ENCODE measurements at places on chromosomes 13 and 19.

GRCh38 chr13:34506796-34507195 is 435.3 kb upstream of the NBEA start:
- no peak for DNase-seq

DNA sequence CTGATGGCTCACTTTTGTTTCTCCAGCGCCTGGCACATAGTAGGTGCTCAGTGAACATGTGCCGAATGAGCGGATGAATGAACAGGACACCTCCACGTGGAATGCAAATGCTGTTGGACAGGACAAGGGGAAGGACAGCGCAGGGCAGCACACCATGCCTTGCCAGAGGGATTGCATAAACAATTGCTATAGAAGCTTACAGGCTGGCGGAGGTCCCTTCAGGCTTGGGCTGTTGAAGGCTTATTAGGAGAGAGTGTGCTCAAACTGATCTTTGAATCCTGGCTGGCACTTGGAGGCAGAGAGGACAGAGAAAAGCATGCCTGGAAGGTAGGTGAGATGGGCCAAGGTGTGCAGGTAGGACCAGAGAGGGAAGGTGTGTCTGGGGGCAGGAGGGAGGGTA is 35.9 kb upstream of the ZNF536 start:
- DNase-seq = no peak

DNA sequence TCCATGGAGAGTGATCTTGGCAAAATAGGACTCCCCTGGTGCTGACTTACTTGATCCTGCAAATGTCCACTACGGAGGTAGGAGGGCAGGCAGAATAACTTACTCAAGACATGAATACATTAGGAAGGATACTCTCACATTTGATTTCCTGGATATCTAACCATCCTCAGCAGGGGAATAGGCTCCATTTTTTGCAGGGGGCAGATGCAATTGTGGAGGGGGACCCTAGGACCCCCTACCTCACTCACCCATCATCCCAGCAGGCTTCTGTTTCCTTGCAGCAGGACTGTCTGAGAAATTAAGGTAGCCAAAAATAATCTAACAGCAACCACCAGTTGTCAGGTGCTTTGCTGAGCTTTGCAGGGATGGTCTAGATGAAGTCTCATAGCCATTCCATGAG is 482.0 kb downstream of the ZNF536 start:
- DNase-seq = no peak

DNA sequence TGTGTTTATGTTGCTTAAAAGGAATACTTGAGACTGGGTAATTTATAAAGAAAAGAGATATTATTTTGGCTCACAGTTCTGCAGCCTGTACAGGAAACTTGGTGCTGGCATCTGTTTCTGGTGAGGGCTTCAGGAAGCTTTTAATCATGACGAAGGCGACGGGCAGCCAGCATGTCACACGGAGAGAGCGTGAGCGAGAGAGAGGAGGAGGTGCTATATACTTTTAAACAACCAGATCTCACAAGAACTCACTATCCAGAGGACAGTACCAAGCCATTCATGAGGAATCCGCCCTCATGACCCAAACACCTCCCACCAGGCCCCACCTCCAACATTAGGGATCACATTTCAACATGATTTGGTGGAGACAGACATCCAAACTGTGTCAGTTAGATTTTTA is 163.4 kb upstream of the TSC22D1 start:
- DNase-seq = no peak

- no peak for DNase-seq
Observed at GRCh38 chr13:103618151-103618550, 551.9 kb upstream of the SLC10A2 start.

DNA sequence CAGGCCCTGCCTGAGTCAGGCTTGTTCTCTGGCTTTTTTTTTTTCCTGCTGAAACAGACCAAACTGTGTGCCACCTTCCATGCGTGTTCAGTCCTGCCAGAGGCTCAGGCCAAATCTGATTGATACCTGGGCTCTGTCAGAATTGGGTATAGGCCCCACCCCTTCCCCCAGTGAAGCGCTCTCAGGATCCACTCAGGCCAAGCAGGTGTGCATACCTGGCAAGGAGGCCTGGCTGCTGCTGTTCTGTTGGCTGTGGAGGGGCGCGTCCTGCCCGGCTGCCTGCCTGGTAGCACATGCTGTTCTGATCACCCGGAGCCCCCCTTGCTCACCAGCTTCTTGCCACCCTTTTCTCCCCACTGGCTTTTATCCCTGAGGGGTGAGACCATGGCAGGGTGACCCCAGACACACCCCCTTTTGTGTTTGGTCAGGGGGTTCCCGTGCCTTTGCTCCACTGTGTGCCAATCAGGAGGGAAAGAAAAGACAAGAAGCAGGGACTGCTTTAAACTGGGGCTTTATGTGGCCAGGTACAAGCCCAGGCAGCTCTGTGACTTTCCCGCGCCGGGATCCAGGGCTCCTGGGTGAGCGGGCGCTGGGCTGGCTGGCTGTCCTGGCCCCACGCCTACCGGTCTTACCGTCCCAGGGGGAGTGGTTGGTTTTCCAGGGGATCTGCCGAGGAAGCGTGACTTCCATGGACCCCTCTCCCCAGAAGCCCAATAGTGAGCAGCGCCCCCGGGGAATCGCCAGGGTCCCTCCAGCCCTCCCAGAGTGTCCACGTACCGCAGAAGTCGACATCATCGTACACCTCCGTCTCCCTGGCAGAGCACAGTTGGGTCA is 12.7 kb downstream of the PRAM1 start:
- no peak for DNase-seq

GRCh38 chr13:98467263-98467985 is 109.5 kb downstream of the STK24 start:
- DNase-seq = no peak

DNA sequence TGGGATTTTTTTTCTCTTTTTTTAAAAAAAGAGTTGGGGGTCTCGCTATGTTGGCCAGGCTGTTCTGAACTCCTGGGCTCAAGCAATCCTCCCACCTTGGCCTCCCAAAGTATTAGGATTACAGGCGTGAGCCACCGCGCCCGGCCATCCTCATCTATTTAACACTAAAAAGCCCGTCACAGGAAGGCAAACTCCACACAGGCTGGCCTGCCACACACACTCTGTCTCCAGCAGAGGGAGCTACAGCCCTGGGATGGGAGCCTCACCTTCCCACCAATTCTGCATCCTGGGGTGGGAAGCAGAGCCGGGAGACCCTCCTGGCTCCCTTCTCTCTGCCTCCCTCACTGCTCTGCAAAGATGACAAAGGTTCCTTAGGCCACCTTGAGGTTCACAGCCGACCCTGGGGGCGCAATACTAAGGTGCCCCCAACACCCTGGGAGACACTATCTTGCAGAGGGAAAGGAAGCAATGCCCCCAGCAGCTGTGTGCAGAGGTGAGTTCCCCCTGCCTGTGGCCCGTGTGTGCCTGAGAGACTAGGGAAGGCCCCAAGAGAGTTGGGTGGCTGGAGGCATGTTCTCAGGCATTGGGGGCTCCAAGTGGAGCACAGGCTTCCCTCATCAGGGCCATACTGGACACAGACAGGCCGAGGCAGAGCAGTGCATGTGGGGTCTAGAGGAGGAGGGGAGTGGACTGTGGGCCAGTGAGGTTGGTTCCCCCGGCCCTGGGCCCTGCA is 27.4 kb upstream of the TIMM44 start:
- no peak for DNase-seq

- no peak for DNase-seq
Observed at GRCh38 chr19:19305696-19306095, 14.6 kb downstream of the SUGP1 start.

- DNase-seq = no peak
Observed at GRCh38 chr13:22081430-22081829, 410.6 kb downstream of the FGF9 start.

DNA sequence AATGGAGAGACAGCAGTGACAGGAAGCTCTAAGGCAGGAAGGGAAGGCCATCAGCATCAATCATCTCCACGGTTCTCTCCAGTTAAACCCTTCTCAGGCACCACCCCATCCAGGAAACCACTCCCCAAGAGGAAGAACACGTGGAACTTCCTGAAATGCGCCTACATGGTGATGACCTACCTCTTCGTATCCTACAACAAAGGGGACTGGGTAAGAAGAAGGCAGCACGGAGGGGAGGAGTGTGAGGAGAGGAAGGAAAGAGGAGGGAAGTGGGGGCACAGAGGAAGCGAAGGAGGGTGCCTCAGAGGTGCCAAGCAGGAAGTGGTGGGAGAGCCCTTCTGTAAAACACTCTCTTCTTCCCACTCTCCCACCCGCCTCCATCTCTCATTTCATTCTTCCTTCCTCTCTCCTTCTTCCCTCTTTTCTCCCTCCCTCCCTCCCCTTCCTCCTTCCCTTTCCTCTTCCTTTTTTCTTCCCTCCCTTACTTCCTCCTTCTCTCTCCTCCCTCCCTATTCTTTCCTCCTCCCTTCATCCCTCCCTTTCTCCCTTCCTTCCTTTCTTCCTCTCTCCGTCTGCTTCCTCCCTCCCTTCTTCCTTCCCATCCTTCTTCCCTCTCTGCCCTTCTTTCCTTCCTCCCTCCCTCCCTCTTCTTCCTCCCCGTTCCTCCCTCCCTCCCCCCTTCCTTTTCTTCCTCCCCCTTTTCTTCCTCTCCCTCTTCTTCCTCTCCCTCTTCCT is 12.6 kb downstream of the ZSCAN5A start:
- no peak for DNase-seq

DNA sequence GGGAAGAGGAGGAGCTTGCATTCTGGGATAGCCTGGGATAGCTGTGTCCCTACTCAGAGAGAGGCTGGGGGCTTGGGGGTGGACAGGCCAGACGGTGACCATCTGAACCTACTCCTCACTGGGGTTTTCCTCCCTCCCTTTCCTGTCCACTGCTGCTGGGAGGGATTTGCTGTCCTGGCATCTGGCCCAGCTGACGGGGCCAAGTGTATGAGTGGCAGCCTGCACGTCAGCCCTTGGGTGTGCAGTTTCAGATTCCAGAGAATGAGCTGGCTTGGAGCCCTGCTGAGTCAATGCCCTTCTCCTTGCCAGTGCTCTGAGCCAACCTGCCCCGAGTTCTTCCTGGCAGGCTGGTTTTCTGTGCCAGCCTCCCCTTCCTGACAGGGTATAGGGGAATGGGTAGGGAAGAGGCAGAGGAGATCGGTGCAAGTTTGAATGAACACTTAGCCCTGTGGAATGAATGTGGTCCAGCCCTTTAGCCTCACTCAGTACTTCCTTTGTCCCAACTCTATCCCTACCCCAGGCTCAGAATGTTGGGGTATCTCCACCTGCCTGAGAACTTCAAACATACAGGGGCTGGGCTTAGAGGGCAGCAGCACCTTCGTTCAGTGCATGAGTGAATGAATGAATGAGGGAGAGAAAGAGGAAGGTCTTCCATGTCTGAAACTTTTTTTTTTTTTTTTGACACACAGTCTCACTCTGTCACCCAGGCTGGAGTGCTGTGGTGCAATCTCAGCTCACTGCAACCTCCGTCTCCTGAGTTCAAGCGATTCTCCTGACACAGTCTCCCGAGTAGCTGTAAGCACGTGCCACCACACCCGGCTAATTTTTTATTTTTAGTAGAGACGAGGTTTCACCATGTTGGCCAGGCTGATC is 1.8 kb upstream of the ANGPTL4 start:
- DNase-seq = no peak

- DNase-seq = no peak
Observed at GRCh38 chr19:21603431-21604231, 98.2 kb downstream of the ZNF429 start.

DNA sequence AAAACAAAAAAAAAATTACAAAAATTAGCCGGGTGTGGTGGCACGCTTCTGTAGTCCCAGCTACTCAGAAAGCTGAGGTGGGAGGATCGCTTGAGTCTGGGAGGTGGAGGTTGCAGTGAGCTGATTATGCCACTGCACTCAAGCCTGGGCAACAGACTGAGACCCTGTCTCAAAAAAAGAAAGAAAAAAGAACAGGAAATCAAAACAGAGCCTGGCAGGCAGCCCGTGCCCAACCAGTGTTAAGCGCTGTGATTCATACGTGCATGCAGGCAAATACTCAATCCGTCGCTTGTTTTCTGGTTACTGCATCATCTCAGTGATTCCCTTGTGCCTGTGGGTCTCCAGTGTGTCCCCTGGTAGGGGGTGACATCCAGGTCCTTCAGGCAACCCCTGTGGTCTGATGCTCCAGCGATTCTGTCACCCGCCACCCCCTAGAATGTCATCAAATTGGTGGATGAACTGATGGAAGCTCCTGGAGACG is 18.1 kb downstream of the DDX39A start:
- no peak for DNase-seq

GRCh38 chr19:21590867-21591266 is 85.5 kb downstream of the ZNF429 start:
- no peak for DNase-seq

DNA sequence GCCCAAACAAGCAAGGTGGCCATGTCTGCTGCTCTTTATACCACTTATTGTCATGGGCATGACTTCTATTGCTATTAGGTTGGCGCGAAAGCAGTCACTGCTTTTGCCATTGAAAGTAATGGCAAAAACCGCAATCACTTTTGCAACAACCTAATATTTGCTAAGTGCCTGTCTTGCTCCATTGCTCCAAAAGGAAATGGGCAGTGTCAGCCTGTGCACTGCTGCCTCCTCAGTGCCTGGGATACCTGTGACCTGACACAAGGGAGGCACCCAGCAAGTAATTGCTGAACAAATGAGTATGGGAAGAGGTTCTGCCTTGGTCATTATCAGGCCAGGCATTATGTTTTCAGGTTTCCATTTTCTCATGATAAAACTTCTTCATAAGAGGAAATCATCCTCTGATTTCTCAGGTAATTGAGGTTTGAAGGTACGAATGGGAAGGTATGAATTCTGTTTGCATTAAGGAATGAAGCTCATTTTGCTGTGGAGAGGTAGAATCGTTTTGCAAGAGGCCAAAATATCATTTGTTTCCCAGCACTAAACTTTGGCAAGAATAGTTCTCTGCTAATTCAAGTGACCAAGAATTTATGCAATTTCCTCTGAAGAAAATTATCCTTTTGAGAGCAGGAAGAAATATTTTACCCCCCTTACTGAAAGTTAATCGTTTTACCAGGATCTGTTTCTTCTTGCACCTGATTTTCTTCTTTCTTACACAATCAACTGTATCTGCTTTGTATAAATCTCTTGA is 128.4 kb upstream of the SPRY2 start:
- DNase-seq = no peak

DNA sequence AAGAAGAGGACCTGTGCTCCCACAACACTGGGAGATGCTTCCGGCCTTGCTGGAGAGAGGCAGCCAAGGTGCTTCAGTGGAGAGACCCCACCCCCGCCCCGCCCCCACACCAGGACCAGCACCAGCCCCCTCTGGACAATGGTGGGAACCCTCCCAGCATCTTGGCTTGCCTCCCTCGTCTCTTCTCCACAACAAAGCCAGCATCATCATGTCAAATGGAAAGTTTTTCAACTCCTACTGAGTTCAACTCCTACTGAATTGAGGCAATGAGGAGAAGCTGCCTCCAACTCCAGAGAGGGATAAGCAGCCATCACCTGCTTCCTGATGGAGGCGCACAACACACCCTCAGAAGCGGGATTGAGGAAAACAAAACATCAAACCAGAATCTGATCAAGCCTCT is 12.8 kb downstream of the DEDD2 start:
- no peak for DNase-seq

- no peak for DNase-seq
Observed at GRCh38 chr13:46170687-46171086, 11.3 kb downstream of the LCP1 start.

DNA sequence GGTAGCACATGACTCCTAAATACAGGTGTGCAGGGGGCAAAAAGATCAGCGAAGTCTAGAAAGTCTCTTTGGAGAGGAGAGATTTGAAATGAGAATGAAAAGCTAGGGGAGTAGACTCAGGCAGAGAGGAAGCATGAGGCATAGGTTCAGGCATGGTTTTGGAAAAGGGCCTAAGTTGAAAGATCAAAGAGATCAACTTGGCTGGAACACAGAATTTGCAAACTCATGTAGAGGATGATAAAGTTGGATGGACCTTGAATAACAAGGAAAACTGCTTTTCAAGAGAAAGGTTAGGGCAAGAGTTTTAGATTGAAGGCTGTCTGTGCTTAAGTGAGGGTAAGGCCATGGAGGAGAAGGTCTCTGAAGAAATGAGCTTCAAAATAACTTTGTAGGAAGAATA is 47.4 kb upstream of the UBAC2 start:
- no peak for DNase-seq
